ENCODE measurements at places on chromosomes 5 and 9.

DNA sequence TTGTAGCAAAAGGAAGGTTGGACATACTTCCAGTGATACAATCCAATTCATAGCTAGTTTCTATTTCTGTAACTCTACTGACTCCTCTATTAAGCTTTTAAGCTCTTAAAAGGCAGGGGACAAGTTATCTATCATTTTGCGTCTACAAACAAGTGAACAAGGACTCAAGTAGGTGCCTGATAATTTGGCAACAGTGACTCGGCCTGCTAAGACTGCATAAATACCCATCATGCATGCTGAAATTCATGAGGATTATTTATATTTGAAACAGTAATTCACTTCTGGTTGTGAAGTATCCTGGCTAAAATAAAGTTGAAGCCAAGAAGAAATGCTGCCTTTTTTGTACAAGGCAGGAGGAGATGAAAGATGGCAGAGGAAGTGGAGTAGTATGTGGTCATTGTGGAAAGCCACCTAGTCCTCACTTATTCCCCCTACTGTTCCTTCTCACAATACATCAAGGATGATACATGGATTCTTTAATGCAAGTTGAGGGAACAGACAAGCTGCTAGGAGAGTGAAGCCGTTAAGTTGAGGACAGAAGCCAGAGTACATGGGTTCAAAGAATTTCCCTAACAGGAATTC is 74.0 kb downstream of the MRPS27 start:
- no peak for DNase-seq

DNA sequence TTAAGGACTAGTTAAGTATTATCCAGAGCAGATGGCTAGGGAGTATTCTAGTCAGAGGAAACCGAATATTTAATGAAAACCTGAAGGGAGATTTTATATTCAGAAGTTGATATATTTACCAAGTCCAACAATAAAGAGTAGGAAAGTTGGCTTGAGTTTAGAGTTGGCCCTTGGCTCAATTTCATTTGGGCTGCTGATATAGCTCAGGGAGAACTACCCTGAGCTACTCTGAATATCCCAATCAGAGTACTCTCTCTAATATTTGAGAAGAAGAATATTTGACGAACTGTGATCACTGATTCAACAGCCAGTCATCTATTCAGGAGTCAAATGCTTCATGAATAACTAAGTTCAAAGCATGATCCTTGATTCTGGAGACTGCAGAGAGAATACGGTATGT is 34.5 kb downstream of the TBCA start:
- DNase-seq, result no peak

DNA sequence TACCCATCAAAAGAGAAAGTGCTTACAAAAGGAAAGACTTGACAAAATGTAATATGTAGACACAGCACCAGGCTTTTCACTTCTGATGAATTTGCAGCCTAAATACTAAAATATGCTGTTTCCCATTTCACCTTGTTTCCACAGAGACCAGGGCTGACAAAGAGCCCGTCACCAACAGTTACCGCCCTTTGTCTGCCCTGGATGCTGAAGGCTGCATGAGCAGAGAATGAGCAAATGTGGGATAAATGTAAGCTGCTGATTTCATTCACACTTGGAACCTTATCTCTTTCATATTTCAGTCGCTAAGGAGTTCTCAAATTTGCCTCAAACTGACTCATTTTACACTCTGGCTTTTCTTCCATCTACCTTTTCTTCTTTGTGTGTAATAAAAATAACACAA is 213.9 kb downstream of the TMEM167A start:
- DNase-seq, result no peak

DNA sequence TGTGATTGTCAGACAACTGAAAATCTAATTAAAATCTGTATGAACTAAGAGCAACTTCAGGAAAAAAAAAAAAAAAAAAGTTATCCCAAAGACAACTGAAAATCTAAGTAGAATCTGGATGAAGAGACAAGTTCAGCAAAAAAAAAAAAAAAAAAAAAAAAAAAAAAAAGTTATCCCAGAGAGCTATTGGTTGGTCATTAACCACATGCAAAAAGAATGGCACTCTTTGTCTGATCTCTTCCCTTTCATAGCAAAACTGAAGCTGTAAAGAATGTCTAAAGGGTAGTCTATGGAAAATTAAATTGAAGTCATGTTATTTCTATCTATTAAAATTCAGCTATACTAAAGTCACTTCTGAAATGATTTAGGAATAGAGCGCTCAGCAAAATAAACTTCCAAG is 32.9 kb downstream of the STRBP start:
- no peak for DNase-seq

- no peak for DNase-seq
Measured at GRCh38 chr5:158877124-158877581, 222.6 kb downstream of the EBF1 start.
